SJCRH30 (cell line): ENCODE measurements at places on chromosomes 16 and 17. TPM values are rescaled to one million over a fixed set of nuclear protein-coding genes. Genes with fewer than 3 reads are reported as not detected.

Gene LRRC59
- total RNA-seq, result 89.4 and 89.5 TPM in 2 replicates

Gene IRX6
- 18.1 and 18.6 TPM in 2 replicates for total RNA-seq

Gene TBC1D26
- 0.05 and 0.12 TPM in 2 replicates for total RNA-seq

Gene ZMYND15
- total RNA-seq, result not detected in 2 replicates

Gene ZNF778
- 24.1 and 33.5 TPM in 2 replicates for total RNA-seq

Gene HYDIN
- 0.04 and 0.18 TPM in 2 replicates for total RNA-seq

Gene TBC1D3I
- not detected in 2 replicates for total RNA-seq

Gene DHRS7C
- total RNA-seq, result not detected in 2 replicates
